ENCODE measurements at places on chromosomes 13 and 19. TPM values are rescaled to one million over a fixed set of nuclear protein-coding genes. Genes with fewer than 3 reads are reported as not detected.

The NUMBL gene
- polyA plus RNA-seq: 36.7 TPM

- peak; percentile 1 for DNase-seq
These were observed 1466.1 kb downstream of the UQCRFS1 start for GRCh38 chr19:27746691-27747380.

- DNase-seq: peak; percentile 67
These were observed 12.6 kb downstream of the XRCC1 start for GRCh38 chr19:43562698-43563241.

DNA sequence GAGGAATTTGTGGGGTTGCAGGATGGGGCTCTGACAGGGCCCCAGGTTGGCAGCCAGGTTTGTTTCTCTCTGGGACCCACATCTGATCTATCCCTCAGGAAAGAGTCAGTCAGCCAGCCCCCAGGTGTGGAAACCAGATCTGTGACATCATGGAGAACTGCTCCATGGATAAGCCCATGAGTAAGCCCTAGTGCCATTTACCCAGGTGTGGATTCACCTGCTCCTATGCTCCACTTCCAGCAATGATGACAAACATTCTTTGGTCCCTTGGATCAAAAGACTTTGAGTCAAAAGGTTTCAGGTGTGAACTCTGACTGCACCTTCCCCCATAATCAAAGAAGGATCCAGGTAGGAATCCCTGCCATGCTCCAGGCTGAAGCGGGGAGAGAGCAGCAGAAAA lies 26.9 kb upstream of the IGFL4 start:
- DNase-seq: no peak

DNA sequence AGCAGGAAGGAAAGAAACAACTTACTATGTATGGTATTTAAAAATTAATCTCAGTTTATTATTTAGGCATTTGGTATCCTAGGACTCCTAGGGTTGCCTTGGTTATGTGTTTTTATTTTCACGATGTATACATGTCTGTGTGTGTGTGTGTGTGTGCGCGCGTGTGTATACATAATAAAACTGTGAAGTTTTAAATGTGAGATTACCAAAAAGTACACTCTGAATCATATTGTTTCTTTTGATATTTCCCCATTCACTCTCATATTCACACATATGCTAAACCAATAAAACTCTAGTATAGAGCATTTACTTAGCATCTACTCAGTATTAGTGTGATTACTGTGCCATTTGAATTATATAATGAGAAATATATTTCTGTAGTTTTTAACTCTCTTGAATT lies 30.8 kb upstream of the NDFIP2 start:
- DNase-seq: no peak

DNA sequence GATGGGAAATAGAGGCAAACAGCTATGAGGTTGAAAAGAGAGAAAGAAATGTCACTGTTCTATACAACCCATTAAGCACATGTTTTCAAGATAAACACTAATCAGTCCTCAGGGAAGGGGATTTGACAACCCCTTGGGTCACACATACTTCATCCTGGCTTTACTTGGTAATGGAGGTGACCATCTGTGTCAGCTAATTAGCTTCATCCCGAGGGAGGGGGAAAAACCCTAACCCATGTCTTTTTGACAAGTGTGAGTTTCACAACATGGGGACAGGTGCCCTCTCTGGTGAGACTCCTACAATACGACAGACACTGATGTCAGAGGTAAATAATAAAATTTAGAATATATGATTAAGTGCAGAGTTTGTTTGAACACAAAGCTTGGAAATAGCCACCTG lies 43.1 kb downstream of the ZNF611 start:
- DNase-seq: no peak

All from hindlimb muscle (tissue), 1 donor.